ENCODE measurements at places on chromosomes 2 and 18.

DNA sequence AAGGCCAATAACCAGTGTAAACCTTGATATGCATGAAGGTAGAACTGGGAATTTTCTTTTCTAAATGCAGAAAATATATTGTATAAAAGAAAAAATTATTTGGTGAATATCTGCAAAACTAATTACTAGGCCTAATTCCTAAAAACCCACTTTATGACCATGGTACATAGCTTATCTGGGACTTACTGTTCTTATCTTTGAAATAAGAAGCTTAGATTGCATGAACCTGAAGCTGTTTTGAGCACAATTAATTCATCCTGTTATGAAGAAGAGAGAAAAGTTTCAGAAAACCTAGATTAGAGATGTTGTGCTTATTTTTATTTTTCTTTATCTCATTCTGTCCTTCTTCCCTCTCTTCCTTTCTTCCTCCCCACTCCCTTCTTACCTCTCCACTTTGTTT lies 235.0 kb downstream of the GULP1 start:
- DNase-seq: no peak

DNA sequence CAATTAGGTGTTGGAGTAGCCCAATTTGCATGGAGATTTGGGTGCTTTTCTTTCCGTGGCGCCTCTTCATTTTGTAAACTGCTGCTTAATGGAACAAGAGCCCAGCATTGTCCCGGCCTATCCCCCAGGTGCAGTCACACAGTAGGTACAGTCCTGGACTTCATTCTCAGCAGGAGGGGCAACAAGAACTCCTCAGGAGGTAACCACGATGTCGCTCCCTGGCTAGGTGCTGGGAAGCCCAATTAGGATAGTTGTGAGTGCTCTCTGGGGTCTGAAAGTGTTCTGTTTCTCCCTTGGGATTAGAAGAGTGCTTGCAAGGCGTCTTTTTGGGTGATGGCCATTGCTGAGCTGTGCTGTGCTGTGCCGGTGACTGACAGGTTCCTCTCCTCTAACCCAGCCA lies 53.8 kb downstream of the CABLES1 start:
- no peak for DNase-seq

DNA sequence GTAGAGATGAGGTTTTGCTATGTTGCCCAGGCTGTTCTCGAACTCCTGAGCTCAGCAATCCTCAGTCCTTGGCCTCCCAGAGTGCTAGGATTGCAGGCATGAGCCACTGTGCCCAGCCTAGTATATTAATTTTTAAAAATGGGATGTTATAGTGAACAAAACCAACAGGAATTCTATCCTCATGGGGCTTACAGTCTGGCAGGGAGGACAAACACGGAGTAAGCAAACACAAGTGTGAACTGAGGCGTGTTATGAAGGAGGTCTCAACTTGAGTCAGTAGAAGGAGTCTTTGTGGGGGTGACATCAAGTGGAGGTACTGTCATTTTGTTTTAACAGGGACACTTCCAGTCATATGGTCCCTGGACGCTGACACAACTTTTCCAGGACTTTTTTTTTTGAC lies 33.1 kb downstream of the EMILIN2 start:
- no peak for DNase-seq

DNA sequence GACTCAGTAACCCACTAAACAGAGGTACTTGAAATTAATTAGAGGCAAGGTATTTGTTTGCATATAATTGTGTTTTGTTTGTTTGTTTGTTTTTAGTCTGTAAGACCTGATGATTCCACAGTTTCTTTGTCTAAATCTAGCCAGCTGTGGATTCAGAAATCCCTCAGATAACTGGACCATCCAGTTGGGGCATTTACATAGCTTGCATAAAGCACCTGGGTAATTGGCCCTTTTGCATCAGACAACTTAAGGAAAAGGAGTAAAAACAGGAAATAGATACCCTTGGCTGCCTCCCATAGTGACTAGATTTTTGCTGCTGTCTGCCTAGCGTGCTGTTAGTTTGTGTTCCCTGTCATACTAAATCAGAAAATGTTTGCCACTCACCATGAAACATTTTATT lies 46.6 kb upstream of the XIRP2 start:
- DNase-seq: no peak

DNA sequence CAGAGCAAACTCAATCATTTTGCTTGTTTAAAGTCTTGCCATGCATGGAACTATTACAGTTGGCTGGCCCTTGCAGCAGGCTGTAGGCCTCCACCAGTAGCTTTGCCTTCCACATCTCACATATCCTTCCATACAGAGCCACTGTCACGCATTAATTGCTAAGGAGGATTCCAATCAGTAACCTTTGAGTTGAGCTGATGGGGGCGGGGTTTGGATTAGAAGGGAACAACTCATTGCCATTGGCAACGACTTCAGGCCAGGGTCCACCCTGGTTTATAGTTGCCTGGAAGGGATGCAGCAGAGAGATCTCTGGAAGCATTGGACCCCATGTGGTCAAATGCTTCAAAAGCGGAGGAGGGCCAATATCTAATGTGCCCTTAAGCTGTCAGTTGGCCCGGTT lies 63.3 kb upstream of the TTC39C start:
- no peak for DNase-seq

- no peak for DNase-seq
Measured at GRCh38 chr2:220882507-220882906, 689.6 kb downstream of the EPHA4 start.

GRCh38 chr2:41495050-41495449 lies 552.8 kb upstream of the PKDCC start:
- DNase-seq: no peak
